ENCODE measurements at places on chromosomes 2 and 18.

DNA sequence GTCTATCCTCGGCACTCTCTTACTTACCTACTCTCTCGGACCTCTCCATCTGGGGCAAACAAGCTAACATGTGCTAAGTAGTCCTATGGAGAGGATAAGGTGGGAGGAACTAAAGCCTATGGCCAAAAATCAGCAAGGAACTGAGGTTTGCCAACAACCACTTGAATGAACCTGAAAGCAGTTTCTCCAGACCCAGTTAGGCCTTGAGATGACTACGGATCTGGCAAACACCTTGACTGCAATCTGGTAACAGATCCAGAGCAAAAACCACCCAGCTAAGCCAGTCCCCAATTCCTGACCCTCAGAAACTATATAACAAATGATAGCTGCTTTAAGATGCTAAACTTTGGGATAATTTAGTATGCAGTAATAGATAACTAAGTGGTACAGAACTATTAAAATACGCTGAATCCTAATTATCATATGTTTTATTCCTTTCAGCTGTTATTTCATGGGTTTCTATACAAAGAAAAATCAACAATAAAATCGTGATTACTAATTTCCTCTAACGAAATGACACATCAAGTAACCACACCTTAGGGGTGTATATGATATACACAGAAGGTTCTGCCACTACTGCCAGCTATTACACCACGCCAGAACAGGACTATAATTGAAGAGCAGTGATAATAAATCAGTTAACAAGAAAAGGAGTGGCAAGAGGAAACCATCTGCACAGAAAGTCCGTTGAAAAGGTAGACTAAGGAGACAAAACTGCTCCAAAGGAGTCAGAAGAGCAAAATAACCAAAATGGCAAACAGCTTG lies 3.2 kb downstream of the FARSB start:
- DNase-seq = no peak

DNA sequence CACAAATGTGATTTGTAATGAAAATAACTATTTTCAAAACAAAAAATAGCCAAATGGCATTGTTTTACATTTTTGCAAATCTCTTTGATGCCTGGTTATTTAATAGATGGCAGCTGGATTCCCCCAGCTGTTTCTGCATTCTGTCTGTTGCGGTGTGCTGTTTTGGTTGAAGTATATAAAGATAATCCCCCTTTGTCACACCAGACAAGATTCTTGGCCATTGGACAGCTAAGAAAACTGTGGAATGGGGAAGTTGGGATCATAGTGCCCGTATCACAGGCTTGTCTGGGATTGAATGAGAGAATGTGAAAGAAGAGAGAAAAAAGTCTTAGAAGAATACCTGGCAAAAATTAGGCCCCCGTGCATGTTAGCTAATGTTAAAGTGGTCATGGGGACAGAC lies 19.5 kb upstream of the LYPD6B start:
- DNase-seq = no peak

DNA sequence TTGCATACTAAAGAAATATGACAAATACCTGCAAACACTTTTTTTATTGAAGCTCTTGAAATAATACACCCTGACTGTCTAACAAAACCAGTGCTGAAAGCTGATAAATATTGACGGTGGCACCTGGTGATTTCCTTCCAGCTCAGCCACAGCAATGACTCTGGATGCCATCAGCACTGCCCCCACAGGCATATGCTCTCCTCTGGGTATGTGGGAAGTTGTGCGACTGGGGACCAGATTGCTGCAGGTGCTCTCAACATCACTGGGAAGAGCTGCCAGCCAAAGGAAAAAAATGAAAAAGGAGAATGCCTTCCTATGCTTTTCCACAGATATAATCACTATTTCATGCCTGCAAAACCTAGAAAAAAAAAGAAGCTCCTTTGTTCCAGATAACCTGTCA lies 141.5 kb downstream of the PIGN start:
- no peak for DNase-seq

DNA sequence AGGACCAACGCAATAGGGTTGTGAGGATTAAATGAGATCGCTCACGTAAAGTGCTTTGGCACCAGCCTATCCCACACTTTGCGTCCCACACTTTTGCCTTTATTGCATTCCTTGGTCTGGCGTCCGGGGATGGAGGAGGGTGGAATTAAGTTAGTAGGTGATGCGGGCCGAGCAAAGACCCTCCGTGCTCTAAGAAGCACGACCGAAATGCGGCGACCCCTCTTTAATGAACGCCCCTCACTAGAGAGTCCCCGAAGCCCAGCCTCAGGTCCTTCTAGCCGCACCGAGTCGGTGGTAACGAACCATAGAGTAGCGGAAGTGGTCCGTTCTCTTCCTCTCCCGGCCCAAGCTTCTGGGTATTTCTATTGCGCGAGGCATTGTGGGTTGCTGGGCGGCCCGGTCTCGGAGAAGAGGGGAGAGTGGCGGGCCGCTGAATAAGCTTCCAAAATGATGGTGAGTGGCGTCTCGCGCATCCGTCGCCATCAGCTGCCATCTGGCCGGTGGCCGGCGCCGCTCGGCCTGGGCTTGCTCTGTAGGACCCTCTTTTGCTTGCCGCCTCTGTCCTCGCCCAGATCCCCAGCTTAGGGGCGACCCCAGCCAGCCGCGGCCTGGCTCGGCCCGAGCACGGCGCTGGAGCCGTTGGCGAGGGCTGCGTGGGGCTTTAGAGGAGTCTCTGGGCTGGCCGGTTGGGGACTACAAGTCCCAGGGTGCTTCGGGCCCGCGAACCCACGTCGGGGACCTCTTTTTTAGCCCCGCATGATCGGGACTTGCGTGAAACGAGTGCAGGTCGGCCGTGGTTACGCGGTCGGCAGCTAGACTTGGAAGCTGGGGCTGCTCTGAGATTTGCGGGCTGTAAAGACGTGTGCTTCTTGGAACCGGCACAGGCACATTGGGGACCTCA lies at the start of gene CCT7:
TSS of gene CCT7 (plus strand) at position 377 of the 901 bp plus-strand sequence. CDS start at position 448, 71 bp downstream.
- DNase-seq = peak; percentile 86

GRCh38 chr2:9100080-9100876 lies 96.8 kb upstream of the MBOAT2 start:
- no peak for DNase-seq

DNA sequence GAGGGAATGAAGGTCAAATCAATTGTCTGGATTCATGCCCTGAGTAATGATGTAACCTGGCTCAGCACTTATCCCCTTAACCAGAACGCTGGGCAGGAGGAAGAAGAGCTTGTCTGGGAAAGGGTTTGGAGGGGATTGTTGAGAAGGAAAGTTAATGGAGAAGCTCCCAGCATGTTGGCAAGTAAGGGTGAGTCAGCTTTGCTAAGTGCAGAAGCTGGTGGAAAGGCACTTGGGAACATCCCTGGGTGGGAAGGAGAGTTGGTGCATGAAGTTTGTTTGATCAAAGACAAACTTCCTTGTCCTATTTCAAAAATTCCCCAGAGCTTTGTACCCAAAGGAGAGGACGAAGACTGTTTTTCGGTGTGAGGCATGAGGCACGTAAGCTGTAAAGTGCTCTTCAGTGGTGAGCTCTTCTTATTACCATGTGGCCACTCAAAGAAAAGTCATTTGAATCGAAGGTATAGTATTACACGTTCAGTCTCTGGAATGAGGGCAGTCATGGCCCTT lies 17.6 kb upstream of the DAW1 start:
- DNase-seq = no peak

DNA sequence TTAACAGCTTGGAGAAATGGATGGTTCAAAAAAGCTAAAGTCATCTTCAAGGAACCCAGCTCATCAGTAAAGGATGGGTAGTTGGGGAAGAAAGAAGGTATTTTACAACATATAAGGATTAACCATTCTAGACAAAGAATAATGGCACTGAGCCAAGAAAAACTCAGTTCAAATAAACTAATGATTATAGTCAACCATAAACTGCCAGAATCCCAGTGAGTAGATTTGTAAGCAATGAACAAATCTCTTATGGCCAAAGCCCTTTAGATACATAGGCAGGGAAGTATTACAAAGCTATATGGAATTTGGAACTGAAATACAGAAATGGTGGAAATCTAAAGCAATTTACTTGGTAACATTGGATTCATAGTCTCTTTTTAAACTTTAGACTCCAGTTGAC lies 92.4 kb upstream of the ZFP36L2 start:
- no peak for DNase-seq

GRCh38 chr2:224846161-224846560 lies 130.0 kb upstream of the CCDC195 start:
- DNase-seq = no peak

- no peak for DNase-seq
These were observed 441.3 kb upstream of the SLC14A2 start for GRCh38 chr18:45173799-45174519.

DNA sequence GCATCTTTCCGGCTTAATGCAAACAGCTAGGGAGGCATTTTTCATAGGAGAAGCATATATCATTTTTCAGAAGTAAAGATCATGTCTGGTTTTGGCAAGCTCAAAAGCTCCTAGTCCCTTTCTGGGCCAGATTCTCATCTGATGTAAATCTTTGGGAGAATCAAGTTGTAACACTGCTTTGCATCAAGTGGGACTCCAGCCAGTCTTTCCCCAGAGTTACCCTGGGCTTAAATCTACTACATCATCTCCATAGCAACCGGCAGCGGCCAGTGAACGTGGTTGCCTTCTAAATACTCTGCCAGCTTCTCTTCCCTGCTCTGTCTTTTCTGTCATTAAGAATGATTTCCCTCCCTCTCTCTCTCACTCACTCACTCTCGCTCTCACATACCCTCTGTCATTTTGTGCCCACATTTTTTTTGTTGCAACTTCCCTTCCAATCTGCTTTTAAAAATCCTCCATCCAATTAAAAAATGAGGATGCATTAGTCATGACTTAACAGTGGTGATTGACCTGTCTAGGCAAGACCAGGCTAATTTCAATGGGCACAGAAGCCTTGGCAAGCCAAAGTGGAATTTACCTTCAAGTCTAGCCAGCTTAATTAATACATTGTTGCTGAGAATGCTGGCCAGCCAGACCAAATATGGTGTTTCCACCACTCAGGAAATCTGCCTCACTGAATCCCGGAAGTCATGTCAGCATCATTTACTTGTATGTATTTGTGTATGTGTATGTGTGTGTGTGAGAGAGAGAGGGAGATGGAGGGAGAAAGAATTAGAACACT lies 93.0 kb downstream of the NRP2 start:
- DNase-seq = no peak

DNA sequence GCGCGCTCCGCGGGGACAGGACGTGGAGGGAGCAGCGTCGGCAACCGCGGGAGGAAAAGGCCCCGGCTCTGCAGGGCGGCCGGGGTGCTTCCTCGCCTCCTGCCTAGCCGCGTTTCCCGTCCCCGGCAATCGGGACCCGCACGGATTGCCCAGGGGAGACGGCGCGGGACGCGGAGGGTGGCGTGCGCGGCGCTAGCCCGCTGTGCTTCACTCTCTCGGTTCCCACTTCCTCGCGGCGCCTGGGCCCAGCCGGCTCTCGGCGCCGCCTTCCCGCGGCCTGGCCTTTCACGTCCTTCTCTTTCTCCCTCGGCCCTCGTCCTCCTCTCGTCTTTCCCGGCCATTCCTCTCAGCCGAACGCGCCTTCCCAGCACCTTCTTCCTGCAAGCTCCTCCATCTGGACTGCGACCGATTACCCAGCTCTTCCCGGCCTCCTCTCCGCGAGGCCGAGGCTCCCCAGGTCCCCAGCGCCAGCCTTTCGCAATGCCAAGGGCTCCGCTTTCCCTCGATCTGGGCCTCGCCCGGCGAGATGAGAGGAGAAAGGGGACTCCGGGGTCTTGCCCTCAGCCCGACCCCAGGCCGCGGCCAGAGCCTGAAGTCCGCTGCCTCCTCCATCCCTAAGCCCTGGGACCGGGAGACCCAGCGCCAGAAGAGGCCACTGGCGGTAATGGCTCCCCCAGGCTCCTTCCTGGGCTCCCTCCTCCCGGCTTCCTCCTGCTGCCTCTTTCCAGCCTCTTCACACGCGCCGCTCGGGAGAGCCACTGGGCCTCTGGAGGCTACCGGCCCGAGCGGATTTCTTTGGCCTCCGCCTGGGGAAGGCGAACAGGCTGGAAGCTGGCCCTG lies 34.3 kb upstream of the ATP6V1B1 start:
- no peak for DNase-seq

- no peak for DNase-seq
These were observed 34.0 kb downstream of the VSNL1 start for GRCh38 chr2:17574406-17575073.

DNA sequence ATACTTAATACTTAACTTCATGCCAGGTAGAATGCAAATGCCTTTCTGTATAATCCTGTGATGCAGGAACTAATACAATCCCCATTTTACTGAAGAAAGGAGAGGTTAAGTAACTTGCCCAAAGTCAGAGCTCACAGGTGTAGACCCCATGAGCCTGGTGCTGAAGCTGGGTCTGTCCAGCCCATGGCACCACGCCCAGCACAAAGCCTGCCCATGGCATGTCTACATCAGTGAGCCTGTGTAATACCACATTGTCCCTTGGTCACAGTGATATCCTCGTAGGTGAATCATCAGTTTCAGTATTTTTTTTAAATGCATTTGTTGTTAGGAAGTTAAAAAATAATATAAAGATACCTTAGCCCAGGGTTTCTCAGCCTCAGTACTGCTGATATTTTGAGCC lies 69.9 kb upstream of the MCFD2 start:
- peak; percentile 19 for DNase-seq

DNA sequence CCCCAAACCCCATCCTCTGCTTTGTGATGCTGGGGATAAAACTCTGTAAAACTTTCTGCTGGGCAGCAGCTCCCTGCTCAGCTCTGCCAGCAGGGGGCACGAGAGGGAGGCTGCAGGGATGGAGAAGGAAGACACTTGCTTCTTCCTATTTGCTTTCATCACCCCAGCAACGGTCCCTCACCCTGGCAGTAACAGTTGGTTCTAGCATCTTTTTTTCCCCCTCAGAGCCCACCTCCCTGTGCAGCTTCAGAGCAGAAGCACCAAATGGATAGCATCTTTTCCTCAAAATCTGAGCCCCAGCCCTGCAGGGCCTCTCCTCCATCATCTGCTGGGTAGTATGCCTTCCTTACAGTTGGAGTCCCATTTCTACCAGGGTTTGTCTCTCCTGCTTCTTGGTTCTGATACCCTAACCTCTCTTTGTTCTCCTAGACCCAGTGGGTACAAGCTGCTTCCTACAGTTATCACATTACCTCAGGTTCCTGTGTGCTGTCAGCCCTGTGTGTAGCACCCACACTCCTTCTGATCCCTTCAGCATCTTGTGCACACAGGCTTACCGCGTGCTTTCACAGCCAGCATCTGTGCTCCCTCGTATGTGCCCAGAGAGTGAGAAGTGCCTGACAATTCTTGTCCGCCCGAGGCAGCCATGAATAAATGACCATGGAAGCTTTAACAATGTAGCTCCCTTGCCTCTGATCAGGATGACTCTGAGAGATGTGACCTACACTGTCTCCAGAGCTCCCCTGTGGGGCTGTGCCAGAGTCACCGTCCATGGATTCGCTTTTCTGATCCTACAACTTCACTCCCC lies 14.5 kb downstream of the CKAP2L start:
- peak; percentile 73 for DNase-seq

- DNase-seq = no peak
These were observed 911.5 kb upstream of the SOX11 start for GRCh38 chr2:4780679-4781078.

- DNase-seq = no peak
These were observed 164.8 kb downstream of the MYCN start for GRCh38 chr2:16104949-16105668.

GRCh38 chr2:74461187-74462053 lies 3.2 kb downstream of the WBP1 start:
- no peak for DNase-seq

DNA sequence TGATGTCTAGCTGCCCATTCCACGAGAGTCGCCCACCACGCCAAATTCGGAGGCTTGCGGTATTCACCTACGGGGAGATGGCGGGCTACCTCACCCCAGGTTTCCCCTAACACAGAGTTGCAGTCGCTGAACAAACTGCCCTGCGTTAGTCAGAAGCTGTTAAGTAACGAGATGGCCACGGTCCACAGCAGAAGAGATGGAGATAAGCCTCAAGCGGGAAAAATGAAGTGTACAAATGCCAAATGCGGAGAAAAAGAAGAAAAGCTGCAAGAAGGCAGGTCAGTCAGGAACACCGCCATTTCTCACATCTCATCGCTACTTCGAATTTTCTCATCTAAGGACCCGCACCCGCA lies 425 bp downstream of the ASB3 start:
- no peak for DNase-seq

All from activated CD4-positive, alpha-beta T cell treated with anti-CD3 and anti-CD28 coated beads, Interleukin-2, amount 50 U/mL, for 24 hours (primary cell).